Stimulated activated CD8-positive, alpha-beta memory T cell treated with anti-CD3 and anti-CD28 coated beads, Interleukin-4, amount 100 ng/mL, for 48 hours (primary cell): ENCODE measurements at places on chromosomes 13 and 19.

GRCh38 chr13:45417790-45418534 is at the start of gene SLC25A30:
Gene SLC25A30, minus strand, starts transcription at chr13:45418373. Its CDS starts 6,948 bp downstream, at chr13:45411425.
- DNase-seq: peak; percentile 94

GRCh38 chr19:958967-959855 is 24.9 kb upstream of the WDR18 start:
- DNase-seq: peak; percentile 56

- no peak for DNase-seq
Observed at GRCh38 chr13:81577601-81578195, 1236.8 kb upstream of the SPRY2 start.

- no peak for DNase-seq
Observed at GRCh38 chr13:105165449-105166125, 1369.9 kb downstream of the EFNB2 start.

DNA sequence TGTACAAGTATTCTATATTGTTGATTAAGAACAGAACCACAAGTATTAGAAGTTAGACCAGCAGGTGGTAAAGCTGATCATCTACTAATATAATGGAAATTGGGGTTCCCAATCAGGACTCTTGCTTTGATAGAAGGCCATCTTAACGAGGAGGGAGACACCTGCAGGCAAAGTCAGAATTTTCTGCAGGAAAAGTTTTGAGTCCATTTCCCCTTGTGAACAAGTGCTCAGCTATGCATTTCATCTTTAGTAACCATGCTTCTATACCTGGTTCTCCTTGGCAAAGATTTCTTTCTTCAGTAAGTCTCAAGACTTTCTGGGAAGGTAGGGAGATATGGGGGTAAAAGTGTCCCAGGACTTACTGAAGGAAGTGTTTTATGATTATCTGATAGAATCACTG is 36.1 kb upstream of the USPL1 start:
- DNase-seq: no peak

GRCh38 chr13:43405457-43405856 is 381.3 kb downstream of the ENOX1 start:
- DNase-seq: no peak

- no peak for DNase-seq
Observed at GRCh38 chr19:16715611-16716010, 4.0 kb upstream of the NWD1 start.
